GM10248 (cell line): ENCODE measurements at places on chromosomes 2 and 18.

GRCh38 chr2:227010433-227010832 is 153.6 kb downstream of the COL4A4 start:
- no peak for DNase-seq

DNA sequence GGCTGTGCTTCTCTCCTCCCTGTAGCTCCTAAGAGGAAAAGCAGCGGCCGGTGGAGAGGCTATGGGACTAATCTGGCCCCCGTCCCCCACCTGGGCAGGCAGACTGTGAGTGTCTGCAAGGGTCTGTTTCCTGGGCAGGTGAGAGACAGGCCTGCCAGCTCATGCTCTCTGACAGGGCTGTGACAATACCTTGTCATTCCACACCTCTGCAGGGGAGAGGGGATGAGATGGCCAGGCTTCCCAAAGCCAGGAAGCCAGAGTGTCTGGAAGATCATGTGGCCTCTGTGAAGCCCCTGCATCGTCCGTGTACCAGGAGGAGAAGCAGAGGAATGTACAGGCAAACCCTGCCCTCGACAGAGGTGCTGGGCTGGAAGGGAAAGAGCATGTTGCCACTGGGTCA is 142.5 kb upstream of the GATA6 start:
- no peak for DNase-seq

- no peak for DNase-seq
These were observed 330.9 kb downstream of the DCC start for GRCh38 chr18:52670896-52671295.

DNA sequence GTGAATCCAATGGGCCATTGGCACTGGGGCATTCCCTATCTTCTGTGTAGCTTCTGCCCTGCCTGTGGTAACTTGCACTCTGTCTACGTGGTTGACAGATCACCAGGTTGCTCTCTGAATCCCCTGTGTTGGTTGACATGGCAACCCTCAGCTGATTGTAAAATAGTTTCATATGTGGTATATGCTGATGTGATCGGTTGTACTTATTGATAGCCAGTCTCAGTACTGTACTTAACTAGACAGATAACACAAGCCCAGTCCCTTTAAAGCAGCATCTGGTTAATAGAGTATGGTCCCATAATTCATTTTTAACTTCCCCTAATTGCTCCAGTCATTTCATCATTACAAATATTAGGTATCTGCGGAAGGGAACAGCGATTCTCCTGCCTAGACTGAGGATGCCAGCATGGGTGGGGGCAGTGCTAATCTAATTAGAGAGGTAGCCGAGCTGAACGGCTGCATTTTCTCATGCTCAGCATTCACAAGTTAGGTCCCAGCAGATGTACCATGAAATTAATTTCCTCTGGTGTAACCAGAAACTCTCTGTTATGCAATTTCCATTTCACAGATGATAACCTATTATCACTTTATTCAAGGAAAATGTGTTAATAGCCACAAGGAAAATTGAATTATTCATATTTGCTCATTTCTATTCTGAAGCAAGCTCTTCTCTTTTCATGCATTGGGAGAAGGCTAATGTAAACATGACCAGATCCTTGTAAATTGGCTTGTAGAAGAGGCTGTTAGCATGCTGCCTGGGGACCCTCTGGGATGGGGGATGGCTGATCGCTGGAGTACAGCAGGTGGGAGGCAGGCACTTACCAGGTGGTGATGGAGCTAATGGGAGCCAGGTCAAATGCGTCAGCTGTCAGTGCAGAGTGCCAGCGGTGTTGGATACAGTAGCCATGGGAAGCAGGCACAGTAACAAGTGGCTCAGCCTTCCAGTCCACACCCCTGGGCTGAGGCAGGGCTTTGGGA is 608.3 kb downstream of the GALR1 start:
- DNase-seq: no peak

DNA sequence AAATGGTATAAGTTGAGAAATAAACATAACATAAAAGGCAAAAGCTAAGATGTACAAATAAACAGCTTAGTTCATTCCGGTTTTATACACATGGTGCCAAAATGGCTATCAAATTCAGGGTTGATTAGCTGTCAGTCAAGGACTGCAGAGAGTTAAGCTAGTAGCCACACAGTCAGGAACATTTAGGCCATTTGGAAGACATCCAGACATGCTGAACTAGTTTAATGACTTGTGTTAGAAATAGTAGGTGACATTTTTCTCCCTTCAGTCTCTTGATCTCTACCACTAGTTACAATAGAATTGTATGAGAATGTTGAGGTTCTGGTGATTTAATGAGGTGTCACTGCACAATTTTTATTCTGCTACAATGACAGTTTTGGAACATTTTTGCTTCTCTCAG is 394.4 kb upstream of the SPHKAP start:
- no peak for DNase-seq
